ENCODE measurements at places on chromosomes 12 and 14.

DNA sequence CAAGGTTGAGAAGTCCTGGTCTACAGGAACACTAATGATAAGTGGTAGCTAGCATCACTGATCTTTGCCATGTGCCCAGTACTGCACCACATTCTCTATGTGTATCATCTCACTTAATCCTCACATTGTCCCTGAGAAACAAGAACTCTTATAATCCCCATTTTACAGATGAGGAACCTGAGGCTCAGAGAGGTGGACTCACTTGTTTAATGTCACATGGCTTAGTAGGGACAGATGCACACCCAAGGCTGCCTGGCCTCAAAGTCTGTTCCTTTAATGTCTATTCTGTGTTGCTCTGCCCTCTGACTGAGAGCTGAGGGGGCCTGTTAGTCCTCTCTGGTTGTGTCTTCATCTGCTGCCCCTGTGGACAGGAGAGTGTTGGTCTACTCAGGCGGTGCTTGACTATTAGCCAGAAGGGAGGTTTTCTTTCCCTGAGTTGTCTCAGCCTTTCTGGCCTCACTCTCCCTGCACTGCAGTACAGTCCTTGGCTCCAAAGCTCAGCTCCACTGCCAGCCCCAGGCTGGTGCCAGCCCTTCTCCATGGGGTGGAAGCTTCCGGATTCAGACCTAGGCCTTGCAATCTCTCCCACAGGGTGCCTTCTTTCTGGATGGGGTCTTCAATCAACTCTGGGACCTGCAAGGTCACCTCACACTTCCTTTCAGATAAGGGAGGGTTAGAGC, 4.9 kb upstream of the DYNLL1 start:
- no peak for DNase-seq

DNA sequence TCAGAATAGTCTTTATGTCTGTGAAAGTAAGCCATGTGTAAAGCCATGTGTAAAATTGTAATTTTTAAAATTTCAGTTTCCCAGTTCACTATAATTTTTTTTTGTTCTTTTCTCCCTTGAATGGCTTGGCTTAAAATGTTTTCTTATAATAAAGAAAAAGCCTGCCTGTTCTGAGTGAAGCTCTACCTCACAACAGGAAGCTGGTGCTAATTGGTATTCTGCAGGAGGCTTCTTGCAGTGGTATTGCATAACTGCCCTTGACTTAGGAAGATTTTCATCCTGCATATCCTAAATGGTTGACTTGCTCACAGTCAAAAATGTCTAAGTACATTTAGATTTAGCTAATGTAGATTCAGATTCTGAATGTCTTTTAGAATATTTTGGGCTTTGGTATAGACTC, 49.5 kb downstream of the ATP2A2 start:
- no peak for DNase-seq

DNA sequence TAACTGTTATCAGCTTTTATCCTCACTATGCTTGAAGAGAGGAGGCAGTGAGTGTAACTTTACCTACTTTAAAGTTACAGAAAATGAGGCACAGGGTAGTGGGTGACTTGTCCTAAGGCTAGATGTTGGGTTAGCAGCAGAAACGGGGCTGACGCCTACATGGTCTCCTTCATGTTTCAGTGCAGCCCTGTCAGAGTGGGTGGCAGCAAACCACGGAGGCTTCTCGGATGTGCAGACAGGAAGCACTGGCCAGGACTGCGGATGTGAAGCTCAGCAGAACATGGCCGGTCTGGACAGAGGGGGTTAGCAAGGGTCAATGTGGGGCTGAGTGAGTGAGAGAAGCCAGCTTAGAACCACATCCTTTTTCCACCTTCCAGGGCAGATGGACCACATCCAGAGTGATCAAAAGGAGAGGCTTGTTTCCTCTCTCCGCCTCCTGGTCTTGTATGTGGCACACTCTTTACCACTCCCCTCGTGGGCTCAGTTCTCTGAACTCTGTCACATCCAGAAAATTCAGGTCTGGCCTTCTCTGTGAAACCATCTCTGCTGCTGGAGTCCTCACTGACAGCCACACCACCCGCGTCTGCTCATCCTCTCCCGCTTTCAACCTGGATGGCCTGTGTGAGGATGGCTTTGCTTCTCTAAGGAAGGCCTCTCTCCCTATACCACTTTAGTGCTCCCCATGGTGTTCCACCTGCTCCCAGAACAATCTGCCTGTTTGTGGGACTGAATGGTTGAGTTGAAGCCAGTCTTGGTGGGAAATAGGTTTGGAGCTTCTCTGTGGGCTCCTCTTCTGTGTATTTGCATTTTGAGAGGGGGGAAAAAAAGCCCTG, 14.1 kb downstream of the SUSD6 start:
- peak; percentile 39 for DNase-seq

DNA sequence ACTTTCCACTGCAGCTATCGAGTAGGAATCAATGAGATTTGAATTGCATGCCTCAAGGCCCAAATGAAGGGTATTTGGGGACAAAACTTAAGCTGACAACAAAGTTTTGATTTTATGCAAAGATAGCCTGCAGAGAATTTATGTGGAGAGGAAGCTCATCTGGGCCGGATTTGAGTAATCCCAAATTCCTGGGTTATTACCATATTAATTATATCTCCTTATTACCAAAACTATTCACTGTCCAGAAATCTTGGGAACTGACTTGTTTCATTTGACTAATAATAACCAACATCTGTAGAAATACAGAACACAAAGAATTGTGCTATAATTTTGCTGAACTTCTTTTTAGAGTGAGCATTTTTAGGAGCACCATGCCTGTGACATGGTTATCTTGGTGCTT, 70.4 kb downstream of the KITLG start:
- no peak for DNase-seq

DNA sequence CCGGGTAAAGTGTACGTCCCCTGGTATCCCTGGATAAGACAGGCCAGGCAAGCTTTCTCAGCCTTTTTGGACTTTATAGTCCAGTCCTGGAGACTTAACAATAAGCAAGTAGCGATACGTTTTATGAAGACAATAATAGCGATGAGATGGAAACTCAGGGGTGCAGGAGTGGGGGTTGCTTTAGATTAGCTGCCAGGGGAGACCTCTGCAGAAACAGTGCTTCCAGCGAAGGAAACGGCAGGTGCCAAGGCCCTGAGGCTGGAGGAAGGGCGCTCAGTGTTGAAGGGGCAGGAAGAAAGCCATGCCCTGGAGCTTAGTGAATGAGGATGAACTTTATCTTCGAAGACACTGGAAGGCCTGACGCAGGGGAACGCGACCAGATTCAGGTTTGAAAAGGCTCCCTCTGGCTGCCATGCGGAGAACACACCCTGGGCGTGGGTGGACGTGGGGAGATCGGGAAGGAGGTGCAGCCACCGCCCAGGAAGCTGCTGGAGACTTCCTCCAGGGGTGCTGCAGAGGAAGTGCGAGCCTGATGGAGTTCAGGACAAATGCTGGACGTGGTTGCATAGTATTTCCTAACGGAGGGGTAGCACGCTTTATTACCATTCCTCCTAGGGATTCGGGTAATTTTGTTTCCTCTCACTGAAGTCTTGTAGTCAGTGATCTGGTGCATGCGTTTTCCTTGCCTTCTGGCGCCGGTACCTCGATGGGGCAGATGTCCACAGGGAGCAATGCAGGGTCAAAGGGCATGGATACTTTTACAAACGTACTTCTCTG, 26.1 kb upstream of the UBC start:
- DNase-seq, result peak; percentile 64

- no peak for DNase-seq
Observed at GRCh38 chr12:85804663-85805062, 31.5 kb downstream of the RASSF9 start.

DNA sequence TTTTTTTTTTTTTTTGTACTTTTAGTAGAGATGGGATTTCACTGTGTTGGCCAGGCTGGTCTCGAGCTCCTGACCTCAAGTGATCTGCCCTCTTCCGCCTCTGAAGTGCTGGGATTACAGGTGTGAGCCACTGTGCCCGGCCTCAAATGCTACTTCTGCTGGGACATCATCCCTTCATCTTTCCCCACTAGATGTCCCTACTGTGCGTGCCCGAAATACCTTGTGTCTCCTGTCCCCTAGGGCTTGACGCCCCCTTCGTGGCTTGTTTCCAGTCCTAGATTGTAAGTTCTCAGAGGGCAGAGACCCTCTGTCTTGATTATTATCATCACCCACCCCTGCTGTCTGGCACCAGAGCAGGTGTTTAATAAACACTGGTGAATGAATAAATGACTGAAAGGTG, 14.9 kb downstream of the CCDC63 start:
- DNase-seq, result no peak

- no peak for DNase-seq
Observed at GRCh38 chr12:48961801-48962200, 4.5 kb upstream of the ARF3 start.

GRCh38 chr14:20219033-20219432, 4.5 kb upstream of the OR11H6 start:
- no peak for DNase-seq

DNA sequence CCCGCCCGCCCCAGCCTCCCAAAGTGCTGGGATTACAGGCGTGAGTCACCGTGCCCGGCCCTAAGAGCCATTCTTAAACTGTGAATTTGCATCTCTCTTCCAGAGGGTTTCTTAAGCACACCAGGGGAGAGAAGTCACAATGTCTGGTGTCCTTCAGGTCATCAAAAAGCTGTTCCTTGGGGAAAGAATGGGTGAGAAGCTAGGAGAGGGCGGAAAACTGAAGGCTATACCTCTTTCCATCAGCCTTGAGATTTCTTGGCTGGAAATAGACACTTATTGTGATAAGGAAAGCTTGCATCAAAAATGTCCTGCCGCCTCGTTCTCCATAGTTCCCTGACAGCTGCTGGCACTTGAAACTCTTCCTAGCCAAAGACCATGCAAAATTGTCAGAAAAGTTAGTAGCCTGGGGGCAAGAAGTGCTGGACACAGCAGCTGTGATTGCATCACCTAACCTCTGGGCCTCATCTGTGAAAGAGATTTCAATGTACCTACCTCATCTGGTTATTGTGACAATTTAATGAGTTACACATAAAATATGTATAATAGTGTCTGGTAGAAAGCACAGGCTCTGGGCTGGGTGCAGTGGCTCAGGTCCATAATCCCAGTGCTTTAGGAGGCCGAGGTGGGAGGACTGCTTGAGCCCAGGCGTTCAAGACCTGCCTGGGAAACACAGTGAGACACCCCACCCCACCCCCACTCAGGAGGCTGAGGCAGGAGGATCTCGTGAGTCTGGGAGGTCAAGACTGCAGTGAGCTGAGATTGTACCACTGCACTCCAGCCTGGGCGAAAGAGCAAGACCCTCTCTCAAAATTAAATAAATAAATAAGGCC, 9.7 kb upstream of the UBC start:
- no peak for DNase-seq

DNA sequence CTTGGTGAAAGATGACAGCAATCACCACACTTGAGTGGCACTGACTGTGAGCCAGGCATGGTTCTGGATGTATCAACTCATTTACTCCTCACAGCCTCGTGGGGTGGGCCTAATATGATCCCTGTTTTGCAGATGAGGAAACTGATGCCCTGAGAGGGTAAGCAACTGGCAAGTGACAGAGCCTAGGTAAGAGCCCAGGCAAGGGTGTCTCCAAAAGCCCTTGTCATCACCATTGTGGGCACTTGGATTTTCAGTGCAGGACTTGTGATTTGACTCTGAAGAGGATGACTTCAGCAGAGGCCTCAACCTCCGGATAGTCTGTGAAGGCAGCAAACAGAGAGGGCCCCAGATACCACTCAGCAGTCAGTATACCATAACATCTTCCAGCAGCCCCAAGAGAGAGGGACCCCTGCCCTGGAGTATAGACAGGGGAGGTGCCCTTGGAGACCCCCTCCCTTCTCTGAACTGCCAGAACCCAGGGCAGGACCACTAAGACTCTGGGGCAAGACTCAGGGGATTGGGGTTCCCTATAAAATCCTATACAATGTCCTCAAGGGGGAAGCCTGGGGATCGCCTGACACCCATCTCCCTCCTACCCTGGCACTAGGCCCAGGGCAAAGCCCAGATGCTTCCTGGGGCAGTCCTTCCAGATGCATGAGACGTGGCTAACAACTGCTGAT, 7.1 kb upstream of the KRT5 start:
- no peak for DNase-seq

DNA sequence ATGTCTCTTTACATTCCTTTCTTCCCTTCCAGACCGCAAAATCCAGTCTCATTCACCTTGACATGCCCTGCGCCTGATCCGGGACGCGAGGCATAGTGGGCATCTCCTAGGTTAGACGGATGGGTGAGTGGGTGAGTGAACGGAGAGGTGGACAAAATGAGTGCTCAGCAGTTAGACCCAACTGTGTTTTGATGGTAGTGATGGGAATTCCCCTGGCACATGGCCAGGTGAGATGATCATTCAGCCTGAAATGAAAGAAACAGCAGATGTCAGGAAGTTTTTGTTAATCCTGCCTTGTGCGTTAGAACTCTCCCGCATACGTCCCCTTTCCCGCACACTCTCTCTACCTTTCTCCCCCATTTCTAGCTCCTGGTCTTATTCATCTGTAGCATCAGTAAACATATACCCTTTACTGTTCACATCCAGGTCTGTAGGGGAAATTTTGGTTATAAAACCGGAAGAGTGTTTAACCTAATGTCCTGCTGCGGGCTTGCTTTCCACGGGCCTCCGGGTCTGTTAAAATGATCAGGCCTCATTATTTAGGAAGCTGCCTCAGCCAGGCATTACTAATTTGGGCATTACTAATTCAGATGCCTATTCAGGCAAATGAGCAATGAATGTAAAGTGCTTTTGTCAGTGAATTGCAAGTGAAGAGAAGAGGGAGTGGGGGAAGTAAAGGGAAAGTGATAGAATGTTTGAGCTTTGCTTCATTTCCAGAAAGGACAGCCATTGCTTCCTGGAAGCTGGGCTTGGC, 172.8 kb downstream of the ETV6 start:
- DNase-seq, result no peak

GRCh38 chr12:124555168-124556073, 12.0 kb downstream of the NCOR2 start:
- no peak for DNase-seq

GRCh38 chr12:59398164-59398563, 197.7 kb upstream of the SLC16A7 start:
- no peak for DNase-seq

DNA sequence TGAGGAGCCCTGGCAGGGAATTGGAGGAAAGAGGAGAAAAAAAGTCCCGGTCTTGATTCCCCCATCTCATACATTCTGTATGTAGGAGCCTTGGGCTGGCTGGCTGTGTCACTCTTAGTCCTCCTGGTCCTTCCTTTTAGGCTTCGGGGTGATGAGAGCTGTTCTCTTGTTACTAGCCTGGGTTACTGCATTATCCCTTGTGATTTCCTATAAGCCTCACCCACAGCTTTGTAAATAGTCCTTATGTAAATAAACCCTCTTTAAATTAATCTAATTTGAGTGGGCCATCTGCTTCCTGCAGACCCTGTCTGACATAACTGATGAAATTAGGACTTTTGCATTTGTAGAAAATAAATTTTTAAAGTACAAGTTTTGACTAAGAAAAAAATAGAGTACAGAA, 19.2 kb downstream of the DNM1L start:
- DNase-seq, result no peak

DNA sequence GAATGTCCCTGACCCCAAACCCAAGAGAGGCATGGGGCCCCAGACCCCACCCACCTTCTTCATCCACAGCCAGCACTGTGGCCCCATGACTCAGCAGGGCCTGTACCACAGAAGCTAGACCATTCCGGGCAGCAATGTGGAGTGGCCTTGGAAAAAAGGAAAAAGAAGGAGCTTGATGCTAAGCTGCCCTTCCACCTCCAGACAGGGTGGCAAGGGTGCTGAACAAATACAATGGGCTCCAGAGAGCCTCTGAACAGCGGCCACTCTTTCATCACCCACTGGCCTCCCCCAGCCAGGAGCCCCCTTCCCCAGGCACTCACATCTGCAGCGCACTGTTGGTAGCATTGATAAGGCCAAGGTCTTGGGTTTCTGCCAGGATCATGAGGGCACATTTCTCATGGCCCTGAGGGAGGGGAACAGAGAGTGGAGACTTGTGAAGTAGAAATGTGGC, 13.9 kb downstream of the SLC39A5 start:
- no peak for DNase-seq

All from stimulated activated CD8-positive, alpha-beta memory T cell treated with anti-CD3 and anti-CD28 coated beads, Interleukin-7, amount 100 ng/mL, for 1 hour (primary cell).